ENCODE measurements at places on chromosomes 13 and 19.

GRCh38 chr19:13164343-13165161 lies 14.3 kb downstream of the IER2 start:
- DNase-seq, result peak; percentile 76

DNA sequence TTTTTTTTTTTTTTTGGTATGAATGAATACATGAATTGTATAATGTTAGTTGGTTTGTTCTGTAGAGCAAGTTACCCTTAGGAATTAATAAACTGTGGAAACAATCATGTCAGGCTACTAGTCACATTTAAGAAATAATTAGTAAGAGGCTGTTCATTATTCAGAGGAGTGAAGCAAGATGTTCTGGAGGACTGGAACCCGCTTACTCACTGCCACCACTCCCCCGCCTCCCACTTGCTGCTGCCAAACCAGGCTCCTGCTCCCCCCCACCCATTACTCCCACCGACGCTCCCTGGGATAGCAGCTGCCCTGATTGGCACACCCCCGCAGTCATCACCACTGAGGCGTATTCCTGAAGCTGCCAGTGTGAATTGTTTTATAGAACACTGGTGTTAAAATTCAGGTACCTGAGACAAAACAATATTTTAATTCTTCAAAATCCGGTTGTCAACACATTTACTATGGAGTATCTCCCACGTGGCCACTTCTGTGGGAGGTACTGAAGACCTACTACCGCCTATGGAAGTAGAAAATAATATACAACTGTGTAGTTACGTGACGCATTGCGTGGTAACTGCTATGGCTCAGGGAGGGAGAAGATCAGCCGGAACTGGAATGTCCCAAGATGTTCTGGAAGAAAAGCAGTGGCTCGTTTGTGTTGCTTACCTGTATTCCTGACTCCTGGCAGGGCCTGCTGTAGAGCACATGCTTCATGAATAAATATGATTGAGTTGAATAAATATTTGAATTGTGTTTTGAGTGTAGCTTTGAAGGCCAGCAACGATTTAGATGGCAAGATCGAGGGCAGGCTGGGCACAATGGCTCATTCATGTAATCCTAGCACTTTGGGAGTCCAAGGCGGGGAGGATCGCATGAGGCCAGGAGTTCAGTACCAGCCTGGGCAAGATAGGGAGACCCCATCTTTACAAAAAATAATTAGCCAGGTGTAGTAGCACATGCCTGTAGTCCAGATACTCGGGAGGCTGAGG lies 1.7 kb downstream of the DPY19L3 start:
- no peak for DNase-seq

- no peak for DNase-seq
Measured at GRCh38 chr13:35841060-35841521, 290.1 kb downstream of the DCLK1 start.

DNA sequence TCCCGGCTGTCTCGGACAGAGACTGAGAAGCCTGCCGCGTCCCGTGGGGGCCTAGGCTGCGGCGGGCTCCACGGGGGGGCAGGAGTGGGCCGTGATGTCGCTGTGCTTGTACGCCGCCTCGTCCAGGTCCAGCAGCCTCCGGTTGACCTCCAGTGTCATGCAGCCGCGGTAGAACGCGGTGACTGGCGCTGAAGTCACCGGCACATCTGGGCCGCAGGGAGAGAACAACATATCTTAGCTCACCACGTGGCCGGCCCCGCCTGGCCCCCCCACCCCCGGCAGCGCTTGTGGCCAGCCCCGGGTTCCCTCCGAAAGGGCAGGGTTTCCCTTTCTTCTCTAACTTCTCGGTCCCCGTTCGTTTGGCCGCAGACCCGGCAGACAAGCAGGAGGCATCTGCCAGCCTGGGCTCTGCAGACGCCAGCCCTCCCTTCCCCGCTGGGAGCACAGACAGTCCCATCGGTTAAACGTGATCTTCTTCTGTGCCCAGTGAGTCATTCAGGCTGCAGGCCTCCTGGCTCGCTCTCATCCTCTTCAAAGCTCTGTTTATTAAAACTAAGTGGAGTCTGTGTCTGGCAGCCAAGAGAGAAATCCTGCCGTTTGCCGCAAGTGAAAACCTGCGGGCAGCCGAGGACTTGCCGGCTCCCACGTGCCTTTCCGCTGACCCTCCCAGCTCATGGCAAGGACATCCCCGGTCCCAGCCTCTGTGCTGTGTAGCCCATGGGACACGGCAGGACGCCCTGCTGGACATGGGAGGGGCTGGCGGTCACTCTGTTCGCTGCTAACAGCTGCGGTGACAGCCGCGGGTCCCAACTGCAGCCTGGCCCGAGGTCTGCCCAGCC lies 42.8 kb downstream of the GAS6 start:
- peak; percentile 57 for DNase-seq

DNA sequence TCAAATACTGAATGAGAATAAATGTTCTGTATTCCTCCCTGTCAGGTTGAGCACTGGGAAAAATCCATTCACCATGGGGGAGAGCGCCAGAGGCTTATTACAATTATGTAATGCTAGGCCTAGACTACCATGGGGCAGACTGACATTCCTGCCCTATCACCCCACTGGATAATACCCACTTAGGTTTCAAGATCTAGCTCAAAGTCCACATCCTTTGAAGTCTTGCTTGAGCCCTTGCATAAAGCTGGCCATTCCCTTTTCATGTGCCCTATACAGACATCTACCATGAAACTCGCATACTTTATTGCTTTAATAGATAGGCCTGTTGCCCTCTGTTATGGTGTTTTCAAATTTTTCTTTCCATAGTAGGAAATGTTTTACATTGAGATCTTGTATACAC lies 149.3 kb downstream of the RGCC start:
- no peak for DNase-seq

GRCh38 chr19:37635076-37636056 lies 19.9 kb downstream of the ZFP30 start:
- no peak for DNase-seq

DNA sequence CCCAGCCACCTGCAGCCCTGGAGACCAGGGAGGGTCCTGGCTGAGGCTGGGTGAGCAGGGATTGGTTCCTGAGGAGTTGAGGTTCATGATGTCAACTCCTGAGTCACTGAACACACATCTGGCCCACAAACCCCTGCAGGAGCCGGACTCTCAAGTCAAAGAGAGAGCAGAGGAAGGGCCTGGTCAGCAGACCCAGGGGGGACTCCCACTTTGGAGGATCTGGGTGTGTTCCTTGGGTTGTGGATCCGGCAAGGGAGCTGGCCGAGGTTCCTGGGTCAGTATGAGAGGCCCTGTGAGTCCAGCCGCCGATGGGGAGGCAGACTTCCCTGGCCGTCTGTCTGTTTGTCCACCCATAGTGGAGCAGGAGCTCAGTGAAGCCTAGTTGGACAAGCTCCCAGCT lies 4.0 kb downstream of the SLC7A10 start:
- DNase-seq, result no peak

- DNase-seq, result no peak
Measured at GRCh38 chr19:7355151-7355820, 6.5 kb downstream of the ARHGEF18 start.

DNA sequence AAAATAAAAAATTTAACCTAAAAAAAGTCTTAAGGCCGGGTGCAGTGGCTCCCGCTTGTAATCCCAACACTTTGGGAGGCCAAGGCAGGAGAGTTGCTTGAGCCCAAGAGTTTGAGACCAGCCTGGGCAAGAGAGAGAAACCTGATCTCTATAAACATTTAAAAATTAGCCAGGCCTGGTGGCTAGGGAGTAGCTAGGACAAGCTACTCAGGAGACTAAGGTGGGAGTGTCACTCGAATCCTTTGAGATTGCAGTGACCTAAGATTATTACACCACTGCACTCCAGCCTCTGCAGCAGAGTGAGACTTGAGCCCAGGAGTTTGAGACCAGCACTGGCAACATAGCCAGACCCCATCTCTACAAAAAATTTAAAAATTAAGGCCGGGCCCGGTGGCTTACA lies 1.1 kb downstream of the CCDC97 start:
- DNase-seq, result no peak

DNA sequence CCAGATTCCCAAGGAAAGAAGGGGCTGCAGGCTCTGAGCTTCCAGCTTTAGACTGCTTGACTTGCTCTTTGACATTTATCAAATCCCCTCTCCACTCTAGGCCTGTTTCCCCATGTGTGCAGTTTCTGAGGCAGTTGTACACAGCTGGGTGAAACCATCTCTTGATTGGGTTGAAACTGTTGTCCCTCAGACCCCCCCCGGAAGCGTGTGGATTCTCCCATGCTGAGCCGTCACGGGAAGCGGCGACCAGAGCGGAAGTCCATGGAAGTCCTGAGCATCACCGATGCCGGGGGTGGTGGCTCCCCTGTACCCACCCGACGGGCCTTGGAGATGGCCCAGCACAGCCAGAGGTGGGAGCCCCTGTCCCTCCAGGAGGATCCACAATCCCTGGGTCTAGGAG lies 19.7 kb downstream of the BRSK1 start:
- DNase-seq, result no peak

DNA sequence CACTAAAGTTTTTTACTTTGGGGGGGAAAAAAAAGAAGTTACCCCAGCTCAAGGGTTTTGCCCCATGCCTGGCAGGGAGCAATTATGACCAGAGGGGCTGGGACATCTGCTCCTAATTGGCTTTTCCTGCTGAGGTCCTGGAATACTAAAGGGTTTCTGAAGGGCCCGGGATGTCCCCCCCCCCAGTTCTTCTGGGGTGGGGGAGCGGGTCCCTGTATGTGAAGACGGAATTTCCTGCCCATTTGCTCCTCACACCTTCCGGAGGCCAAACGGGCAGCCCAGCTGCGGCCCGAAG lies 1.1 kb upstream of the DLL3 start:
- DNase-seq, result no peak

- no peak for DNase-seq
Measured at GRCh38 chr13:82847595-82847994, 1034.7 kb downstream of the SLITRK1 start.

- no peak for DNase-seq
Measured at GRCh38 chr19:48817585-48818124, 6.8 kb upstream of the BCAT2 start.

DNA sequence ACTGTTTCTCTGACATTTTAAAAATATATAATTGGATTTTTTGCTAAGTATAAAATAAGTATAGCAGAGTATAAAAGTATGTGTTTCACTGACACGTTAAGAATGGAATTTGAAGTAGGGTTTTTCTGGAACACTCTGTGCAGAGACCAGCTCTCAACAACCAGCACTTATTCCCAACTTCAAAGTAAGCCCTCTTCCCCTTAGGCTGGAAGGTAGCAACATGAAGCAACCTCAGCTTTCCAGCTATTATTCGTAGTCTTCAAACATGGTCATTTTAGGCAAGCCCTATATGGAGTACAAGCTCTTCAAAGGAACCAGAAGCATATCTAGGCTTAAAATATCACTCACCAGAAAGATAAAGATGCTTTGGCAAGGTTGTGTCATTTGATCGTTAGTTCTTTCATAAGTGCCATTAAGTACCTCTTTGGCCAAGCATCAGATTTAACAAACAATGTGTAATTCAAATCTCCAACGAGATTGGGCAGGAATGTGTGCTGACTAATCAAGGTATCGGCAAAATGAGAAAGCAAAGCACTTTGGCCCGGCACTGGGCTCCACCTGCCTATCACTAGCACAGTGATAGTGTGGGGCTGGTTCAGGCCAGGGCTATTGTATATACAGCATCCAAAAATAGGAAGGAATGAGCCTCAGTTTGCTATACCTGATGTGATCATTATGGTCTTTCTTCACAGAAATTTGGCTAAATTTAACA lies 95.9 kb upstream of the FREM2 start:
- no peak for DNase-seq

DNA sequence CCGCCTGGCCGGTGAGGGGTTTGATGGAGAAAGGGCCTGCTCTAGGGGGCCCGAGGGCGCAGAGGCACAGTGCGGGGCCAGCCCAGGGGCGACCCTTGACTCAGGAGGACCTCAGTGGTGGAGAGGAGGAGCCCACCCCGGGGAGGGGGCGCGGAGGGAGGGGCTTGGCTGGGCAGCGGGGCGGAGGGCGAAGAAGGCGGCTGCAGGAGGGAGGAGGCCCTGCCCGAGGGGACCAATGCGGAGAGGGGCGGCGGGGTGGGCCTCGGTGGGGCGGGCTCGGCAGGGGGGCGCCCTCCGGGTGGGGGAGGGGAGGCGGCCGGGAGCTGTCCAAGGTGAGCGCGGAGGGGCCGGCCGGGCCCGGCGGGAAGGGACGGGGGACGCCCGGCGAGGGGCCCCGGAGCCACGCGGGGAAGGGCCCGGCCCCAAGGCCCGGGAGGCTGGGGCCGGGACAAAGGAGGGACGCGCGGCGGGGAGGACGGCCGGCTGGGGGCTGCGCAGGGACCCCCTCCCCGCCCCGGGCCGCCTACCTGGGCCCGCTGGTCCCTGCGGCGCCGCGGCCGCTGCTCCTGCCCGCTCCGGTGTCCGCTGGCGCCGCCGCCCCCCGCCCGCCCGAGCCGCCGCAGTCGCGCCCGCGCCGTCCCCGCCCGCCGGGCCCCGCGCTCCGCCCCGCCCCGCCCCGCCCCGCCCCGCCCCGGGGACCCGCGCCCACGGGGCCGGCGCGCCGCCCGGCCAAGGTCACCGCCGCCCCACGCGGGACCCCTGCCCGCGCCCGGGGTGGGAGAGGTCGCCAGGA lies at the start of gene DIRAS1:
Gene DIRAS1, minus strand, starts transcription at position 596 of the 793 bp plus-strand sequence. CDS start 3,566 bp downstream, outside the sequence.
- no peak for DNase-seq

DNA sequence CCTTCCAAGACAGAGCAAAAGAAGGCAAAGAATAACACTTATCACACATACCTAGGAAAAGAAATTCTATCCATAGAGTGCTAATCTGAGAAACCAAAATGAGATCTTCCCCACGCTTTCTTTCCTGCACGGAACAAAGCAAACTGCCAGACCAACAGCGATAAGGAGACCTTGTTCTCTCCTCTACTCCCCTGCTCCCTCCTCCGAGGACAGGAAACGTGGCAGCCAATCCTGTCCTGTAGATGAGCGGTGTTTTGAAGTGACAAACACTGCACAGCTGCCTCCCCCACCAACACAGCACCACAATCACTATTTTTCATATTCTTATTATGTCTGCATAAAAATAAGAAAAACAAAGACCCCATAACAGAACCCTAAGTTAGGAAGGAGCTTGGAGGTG lies 113.9 kb upstream of the IRS2 start:
- no peak for DNase-seq

GRCh38 chr19:35736913-35737886 lies 5.1 kb downstream of the IGFLR1 start:
- DNase-seq, result no peak

DNA sequence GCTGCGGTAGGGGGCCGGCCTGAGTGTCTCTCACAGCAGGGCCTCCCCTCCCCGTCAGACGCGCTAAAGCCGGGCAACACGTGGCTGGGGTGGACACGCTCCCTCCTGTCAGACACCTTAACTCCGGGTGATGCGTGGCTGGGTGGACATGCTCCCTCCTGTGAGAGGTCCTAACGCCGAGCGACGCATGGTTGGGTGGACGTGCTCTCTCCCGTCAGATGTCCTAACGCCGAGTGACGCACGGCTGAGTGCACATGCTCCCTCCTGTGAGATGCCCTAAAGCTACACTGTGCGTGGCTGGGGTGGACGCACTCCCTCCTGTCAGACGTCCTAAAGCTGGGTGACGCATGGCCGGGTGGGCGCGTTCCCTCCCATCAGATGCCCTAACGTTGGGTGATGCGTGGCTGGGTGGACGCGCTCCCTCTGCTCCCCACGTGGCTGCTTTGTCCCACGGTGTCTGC lies 126.1 kb upstream of the MCF2L start:
- no peak for DNase-seq

- no peak for DNase-seq
Measured at GRCh38 chr13:62793850-62794249, 1378.2 kb upstream of the PCDH20 start.

- no peak for DNase-seq
Measured at GRCh38 chr19:16849168-16849567, 20.0 kb downstream of the SIN3B start.

- no peak for DNase-seq
Measured at GRCh38 chr13:84076280-84076679, 194.0 kb upstream of the SLITRK1 start.
